ENCODE measurements at places on chromosomes 7 and 10.

GRCh38 chr7:123747620-123748141, 1.1 kb downstream of the WASL start:
- DNase-seq: no peak

GRCh38 chr10:12181065-12181775, 14.5 kb downstream of the NUDT5 start:
- DNase-seq: no peak

- DNase-seq: no peak
Measured at GRCh38 chr10:110336111-110336721, 31.5 kb upstream of the SMNDC1 start.

DNA sequence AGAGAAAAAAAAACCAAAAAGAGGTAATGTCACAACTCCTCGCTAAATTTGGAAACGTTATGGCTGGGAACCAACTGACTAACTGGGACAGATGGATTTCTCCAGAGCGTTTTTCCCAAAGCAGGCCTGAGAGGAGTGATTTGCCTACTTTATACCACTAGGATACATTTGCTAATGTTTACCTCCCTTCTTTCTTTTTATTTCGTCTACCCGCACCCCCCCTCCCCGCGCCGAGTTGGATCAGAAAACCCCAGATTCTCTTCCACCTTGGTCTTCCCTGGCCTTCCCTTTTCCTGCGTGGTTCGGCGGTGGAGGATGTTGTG, 7.2 kb downstream of the CPA2 start:
- no peak for DNase-seq
